NCI-H2081 (cell line): ENCODE measurements at places on chromosomes 2 and 18.

DNA sequence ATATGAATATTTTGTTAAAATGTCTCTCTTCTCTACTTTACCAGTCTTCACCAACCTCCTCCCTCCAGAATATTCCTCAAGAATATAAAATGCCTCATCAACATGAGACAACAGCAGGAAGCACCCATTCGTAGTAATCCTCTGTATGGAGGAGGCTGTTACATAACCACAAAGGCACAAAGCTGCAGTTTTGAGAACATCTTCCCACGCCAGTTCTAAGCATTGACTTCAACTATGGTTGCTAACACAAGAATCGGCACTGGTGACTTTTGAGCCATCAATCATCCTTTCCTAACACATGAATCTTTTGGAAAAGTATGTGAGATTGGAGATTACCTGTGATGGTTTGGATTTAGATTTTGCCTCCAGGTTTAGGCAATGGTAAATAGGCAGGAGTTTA lies 54.9 kb upstream of the CYP1B1 start:
- DNase-seq: no peak

DNA sequence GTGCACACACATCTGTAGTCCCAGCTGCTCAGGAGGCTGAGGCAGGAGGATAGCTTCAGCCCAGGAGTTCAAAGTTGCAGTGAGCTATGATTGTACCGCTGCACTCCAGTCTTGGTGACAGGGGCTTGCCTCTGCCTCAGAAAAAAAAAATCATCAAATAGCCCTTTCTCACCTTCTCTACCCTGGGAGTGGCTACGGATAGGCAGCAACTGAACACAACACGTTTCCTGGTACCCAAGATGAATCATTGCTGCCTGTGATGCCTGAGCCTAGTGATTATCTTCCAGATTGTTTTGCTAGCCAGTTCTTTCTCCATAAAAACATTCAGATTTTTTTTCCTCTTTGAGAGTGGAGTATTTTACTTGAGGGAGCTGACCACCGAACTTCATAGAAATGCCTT lies 13.5 kb downstream of the INPP4A start:
- DNase-seq: no peak

- no peak for DNase-seq
These were observed 71.6 kb downstream of the MCFD2 start for GRCh38 chr2:46844034-46844433.

GRCh38 chr18:69985239-69985638 lies 37.6 kb upstream of the CD226 start:
- no peak for DNase-seq

DNA sequence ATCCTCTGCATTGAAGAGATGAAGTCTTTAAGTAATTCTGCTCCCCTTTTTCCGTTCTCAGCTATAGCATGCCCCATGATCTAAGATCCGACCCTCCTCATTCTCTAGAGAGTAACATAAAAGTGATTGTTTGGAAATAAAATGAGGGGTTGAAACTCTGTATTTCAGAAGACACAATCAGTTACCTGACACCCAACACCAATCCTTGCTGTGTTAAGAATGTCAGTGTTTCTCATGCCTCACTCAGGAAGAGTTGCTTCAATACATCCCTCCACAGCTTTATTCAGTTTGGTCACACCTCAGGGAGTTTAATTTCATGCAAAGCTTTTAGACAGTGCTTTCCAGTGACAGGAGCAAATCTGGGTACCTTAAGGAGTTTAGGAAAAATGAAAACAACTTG lies 49.9 kb upstream of the RBBP8 start:
- no peak for DNase-seq

- DNase-seq: no peak
These were observed 26.6 kb upstream of the CATIP start for GRCh38 chr2:218329826-218330593.

- no peak for DNase-seq
These were observed 1000.2 kb downstream of the TDRD15 start for GRCh38 chr2:22124003-22124402.
